CD4-positive, alpha-beta T cell treated with Interferon alpha-2 for 1 hour (primary cell): ENCODE measurements at places on chromosomes 2 and 18.

DNA sequence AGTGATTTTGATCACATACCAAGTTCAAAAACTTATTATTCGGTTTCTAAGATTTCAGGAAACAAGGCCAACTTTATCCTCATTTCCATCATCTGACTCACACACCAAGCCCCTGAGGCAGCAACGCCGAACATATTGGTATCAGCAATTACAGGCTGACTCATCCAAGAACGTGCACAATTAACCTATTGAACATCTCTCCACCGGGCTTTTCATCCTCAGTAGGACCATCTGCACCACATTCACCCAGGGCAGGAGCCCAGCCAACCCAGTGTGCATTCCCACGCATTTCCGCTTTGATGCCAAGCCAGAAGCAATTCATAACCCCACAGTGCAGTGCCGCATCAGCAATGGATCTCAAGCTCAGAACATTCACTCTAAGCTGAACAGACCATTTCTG, 52.9 kb downstream of the SCG2 start:
- no peak for DNase-seq

DNA sequence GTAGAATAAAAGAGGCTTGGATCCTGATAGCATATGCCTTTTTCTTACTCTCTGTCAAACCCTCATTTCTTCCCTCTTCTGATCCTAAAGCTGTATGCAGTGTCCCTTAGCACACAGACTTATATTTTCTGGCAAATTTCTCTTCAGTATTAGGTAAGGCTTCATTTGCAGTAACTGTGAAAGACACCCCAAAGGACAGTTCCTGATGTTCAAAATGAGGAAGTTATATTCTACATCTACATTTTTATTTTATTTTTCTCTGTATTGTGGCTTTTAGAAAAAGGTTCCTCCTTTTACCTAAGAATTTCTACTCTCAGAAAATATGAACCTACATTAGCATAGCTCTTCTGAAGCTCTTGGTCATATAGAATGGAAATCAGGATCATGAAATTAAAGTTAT, 261.7 kb downstream of the PDE11A start:
- DNase-seq: no peak

- DNase-seq: no peak
Measured at GRCh38 chr2:103401621-103402020, 639.8 kb downstream of the TMEM182 start.

- no peak for DNase-seq
Measured at GRCh38 chr18:9758624-9759075, 50.5 kb downstream of the RAB31 start.

- no peak for DNase-seq
Measured at GRCh38 chr2:196249860-196250259, 78.5 kb upstream of the STK17B start.

DNA sequence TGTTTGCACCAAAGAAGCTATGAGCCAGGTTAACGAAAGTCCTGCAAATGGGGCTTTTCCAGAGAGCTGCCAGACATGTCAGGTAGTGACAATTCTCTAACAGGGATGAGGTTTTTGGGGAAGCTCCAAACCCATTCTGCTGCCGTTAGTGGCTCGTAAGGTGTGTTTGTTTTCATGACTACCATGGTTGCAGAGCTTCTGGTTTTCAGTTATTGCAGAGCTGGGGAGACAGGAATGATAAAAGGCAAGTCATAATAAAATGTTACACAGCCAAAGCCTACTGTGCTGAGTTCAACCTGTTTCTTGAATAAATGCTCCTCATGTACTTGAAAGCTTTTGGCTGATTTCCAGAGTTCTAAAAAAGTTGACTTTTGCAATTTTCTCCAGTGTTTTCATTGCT, 209.2 kb upstream of the STK17B start:
- DNase-seq: no peak

DNA sequence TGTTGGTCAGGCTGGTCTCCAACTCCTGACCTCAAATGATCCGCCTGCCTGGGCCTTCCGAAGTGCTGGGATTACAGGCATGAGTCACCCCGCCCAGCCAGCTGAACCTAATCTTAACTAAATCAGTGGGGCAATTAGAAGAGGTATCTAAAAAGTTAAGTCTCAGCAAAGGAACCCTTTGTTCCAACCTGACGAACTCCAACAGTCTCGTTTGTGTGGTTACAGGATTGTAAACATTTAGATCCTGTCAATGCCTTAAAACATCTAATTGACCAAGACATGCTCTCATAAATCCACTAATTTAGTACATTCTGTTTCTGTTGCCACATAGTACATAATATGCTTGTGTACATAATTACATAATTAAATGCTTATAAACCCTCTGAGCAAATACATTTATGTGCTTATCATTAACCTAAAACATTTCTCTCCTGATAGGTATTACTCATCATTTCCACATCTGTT, 31.1 kb upstream of the STK39 start:
- no peak for DNase-seq

GRCh38 chr2:207543272-207543671, 13.5 kb downstream of the CREB1 start:
- no peak for DNase-seq

DNA sequence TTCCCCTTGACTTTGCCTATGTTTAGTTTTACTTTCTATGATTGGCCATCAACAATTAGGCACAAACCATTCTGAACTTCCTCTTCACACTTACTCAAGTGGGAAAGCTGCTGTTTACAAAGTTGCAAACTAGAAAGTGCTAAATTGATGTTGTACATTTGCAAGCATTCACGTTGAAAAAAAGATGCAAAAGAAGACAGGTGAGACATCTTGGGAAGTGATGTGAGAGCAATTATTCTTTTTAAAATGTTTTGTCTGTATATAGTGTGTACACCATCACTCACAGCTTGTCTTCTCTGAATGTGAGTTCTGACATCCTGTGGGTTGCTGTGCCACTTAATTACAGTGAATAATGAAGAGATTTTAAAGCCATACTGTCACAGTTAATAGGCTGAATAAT, 874.1 kb upstream of the LRATD1 start:
- DNase-seq: no peak

DNA sequence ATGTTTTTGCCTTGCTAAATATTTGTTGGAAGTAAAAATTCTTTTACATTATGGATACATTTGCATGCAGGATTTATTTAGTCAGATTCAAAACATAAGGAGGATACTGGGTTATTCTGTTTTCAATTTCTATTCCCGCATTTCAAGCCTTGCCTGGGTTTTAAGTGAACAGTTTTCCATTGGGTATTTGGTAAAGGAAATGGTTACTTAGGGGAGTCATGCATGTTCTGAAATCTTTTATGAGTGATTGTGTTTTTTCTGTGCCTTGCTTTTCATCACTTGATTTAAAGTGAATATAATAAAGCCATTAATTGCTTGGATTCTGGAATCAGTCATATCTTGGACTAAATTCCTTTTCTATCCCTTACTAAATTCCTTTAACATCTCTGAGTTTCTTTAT, 12.0 kb upstream of the SP9 start:
- no peak for DNase-seq

DNA sequence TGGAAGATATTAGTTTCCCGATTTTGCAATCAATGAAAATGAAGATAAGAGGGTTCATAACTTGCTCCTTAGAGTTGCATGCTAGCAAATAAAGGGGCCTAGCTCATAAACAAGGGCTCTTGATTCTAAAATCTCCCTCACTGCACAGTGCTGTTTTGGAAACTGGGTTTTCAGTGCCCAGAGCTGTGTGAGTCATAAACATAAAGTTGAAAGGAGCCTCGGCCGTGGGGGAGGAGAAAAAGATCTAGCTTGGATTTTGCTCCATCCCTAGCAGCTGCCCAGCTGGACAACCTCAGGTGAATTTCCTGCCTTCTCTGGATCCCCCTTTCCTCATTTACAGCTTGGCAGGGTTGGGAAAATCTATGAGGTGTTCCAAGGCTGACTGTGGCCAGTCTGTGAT, 42.5 kb downstream of the LYPD1 start:
- DNase-seq: no peak
